Hematopoietic multipotent progenitor cell treated with erythropoietin and hydrocortisone succinate and interleukin-3 and kit ligand, for 15 days (in vitro differentiated cells): ENCODE measurements at places on chromosomes 1 and 21.

DNA sequence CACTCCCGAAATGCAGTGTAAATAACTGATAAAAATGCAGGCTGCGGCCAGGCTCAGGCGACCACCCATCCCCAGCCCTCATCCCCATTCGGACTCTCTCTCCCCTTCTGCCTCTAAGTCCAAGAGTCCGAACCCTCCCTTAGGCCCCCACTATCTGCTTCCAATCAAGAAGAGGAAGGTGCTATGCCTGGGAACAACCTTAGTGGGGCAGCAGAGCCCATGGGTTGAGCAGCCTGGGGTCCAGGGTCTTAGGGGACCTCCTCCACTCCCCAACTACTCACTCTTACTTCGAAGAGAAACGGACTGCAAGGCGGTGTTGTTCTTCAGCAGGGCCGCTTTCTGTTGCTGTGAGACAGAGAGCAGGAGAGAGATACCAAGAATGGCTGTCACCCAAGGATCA lies 12.2 kb downstream of the ARHGEF2 start:
- no peak for DNase-seq

DNA sequence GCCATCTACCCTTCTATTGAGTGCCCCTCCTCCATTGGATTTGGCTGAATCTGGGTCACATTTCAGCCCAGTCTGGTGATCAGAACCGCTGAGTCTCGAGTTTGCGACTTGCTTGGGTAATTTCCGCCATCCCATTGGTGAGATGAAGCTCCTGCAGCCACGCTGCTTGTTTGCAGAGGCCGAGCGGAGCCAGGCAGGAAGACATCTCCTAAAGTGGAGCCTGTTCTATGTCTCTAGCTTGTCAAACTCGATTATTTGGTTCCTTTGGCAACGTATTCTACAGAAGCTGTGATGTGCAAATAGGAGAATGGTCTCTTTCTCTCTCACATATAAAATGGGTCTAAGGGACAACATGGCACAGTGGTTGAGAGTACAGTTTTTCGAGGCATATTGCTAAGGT lies 206.8 kb upstream of the PLXNA2 start:
- DNase-seq = no peak

DNA sequence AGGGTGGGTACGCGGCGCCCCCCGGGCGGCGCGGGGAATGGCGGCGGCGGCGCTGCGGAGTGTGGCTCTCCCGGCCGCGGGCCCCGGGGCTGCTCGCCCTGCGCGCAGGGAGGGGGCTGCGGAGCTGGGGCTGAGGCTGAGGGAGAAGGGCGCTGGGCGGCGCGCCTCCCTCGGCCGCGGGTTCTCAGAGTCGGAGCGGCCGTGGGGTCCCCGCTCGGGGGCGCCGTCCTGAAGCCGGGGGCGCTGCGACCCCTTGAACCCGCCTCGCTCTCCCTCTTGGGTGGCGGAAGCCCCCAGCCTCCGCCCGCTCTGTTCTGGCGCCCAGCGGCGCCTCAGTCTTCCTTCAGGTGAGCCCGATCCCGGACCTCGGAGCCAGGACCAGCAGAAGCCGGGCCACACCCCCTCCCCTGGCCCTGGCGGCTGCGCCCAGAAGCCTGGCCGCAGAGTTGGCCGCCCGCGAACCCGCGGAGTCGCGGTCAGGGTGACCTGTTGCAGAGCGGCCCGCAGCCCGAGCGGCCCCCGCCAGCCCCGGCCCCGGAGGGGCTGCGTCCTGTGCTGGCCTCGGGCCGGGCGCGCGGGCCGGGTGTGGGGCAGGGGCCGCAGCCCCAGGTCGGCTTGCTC lies 532 bp downstream of the RALGPS2 start:
- DNase-seq = peak; percentile 17

DNA sequence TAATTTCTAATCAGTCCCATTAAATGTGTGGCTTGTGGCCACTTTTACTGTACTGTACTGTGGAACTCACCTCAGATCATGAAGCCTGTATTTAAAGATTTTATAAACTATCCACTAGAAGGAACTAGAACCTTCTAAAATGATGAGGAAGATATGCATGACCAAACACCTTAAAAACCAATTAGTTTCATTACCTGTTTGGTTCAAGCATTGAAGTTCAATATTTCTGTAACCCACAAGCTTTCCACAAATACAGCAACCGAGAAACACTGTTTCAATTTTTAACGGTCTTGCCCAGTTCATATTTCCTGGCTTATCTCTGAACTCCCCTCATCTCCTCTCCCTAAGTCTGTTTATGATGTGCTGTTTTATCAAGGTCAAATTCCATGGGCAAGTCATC lies 264.3 kb upstream of the PLD5 start:
- no peak for DNase-seq

GRCh38 chr1:110412576-110412975 lies 5.1 kb upstream of the LAMTOR5 start:
- peak; percentile 86 for DNase-seq

GRCh38 chr1:231921646-231922345 lies 295.2 kb downstream of the DISC1 start:
- no peak for DNase-seq

- no peak for DNase-seq
These were observed 13.1 kb upstream of the EXO1 start for GRCh38 chr1:241834733-241835377.

DNA sequence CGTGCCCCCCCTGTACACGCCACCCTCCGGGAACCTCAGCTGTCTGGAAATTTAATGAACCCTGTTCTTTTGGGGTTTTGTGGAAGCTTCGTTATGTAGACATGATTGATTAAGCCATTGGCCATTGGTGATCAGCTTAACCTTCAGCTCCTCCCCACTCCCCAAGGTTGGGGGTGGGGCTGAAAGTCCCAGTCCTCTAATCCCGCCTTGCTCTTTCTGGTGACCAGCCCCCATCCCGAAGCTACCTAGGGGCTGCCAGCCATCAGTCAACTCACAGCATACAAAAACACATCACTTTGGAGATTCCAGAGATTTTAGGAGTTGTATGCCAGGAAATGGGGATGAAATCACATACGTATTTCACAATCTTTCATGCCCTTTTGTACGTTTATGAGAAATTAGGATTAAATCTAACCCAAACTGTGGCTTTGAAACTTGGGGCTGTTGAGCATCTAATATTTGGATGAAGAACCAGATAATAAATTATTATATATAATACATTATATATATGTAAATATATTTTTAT lies 52.3 kb downstream of the BACE2 start:
- DNase-seq = no peak

- DNase-seq = no peak
These were observed 15.1 kb downstream of the RNF223 start for GRCh38 chr1:1058921-1059493.

GRCh38 chr1:62058956-62059355 lies 135.7 kb upstream of the L1TD1 start:
- DNase-seq = no peak

DNA sequence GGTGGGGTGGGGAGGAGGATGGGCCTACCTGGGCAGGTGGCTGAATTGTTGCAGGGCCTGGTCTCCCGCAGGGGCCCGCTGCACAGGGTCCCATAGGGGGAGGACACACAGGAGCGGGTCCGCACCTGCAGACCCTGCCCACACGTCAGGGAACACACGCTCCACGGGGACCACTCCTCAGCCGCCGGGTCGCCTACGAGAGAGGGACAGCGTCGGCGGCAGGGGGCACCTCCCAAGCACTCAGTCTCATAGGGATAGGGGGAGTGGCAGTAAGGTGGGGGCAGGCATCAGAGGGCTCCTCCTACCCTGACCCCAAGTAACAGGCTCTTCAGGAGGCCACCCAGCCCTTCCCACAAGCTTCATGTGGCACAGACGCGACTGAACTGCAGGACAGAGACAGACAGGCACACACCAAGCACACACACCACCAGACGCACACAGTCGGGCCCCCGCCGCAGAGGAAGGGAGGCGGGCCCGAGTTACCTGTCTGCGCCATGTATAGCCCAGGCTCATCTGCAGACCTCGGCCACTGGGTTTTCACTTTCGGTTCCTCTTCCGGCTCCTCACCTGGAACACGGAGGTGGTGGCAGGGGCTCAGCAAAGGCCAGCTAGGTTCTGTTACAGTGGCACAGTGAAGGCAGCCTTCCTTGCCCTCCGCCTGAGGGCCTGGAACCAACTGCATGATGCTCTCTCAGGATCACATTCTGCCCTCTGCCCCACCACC lies 19.8 kb downstream of the ADGRB2 start:
- no peak for DNase-seq

- no peak for DNase-seq
These were observed at the start of gene DDR2 for GRCh38 chr1:162632217-162632666. TSS of gene DDR2 (plus strand) at chr1:162632464. CDS start at chr1:162719064, 86,600 bp downstream.

- DNase-seq = no peak
These were observed 106.3 kb downstream of the TGFB2 start for GRCh38 chr1:218451415-218451814.

DNA sequence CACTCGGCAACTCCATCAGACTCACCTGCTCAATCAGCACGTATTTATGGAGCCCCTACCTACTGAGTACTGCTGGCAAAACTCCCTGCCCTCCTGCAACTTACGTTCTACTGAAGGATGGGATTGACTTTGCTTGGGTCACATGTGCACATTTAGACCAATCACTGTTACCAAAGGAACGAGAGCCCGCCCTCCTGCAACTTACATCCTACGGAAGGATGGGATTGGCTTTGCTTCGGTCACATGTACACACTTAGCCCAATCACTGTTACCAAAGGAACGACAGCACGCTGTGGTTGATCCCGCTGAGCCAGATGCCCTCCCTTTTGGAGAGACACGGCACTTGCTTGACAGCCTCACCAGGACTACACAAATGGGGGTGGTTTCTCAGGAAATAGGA lies 46.0 kb downstream of the UBIAD1 start:
- DNase-seq = no peak
